ENCODE measurements at places on chromosomes 7 and 10. TPM values are rescaled to one million over a fixed set of nuclear protein-coding genes. Genes with fewer than 3 reads are reported as not detected.

The GDI2 gene
- 351 TPM for total RNA-seq

GRCh38 chr7:22601003-22601402 is 101.0 kb upstream of the STEAP1B start:
- DNase-seq, result no peak

GRCh38 chr10:118286051-118286838 is 55.9 kb downstream of the FAM204A start:
- no peak for DNase-seq

- no peak for DNase-seq
These were observed 22.4 kb upstream of the SEMA3C start for GRCh38 chr7:80941208-80941758.

- no peak for DNase-seq
These were observed 43.8 kb downstream of the RASGEF1A start for GRCh38 chr10:43223056-43223455.
